ENCODE measurements at places on chromosomes 13 and 19. TPM values are rescaled to one million over a fixed set of nuclear protein-coding genes. Genes with fewer than 3 reads are reported as not detected.

The ZNF486 gene
- total RNA-seq, result 0.18 TPM

The NLRP4 gene
- total RNA-seq, result not detected

GRCh38 chr19:43721469-43722048 lies 5.7 kb downstream of the IRGC start:
- no peak for DNase-seq

DNA sequence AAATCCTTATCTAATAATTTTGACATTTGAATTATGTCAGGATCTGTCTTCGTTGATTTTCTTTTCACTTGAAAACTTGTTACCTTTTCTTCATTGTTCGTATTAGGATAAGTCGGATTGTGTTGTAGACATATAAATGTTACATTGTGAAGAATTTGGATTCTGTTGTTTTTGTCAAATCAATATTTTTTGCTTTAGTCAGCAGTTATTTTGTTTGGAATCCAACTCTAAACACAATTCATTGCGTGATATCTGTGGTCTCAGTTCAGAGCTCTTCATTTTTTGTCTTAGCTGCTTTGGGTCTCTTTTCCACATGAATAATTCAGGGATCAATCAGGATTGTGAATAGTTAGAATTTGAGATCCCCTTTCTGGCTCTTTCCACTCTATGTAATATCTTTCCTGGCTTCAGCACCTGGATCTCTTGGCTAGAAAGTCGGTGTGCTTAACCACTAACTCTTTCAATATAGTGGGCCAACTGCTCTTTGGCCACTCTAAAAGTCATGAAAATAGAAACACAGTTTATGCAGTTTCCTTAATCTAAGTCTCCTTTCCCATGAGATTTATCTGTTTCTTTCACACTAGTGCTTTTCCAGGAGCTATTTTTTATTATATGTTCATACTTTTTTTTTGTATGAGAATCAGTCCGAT lies 2494.2 kb upstream of the PCDH20 start:
- DNase-seq, result no peak

GRCh38 chr19:35641515-35642151 lies at the start of gene ETV2:
ETV2 (plus strand) TSS chr19:35641745; CDS start chr19:35642461, 716 bp downstream.
- no peak for DNase-seq

DNA sequence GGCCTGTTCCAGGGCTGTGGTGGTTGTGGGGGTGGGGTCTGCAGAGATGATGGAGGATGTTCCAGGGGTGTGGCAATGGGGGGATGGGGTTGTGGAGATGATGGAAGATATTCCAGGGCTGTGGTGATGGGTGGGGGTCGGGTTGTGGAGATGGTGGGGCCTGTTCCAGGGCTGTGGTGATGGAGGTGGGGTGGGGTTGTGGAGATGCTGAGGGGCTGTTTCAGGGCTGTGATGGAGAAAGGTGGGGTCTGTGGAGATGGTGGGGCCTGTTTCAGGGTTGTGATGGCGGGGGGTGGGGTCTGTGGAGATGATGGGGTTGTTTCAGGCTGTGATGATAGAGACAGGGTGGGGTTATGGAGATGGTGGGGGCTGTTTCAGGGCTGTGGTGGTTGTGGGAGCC lies 62.0 kb downstream of the TEX29 start:
- no peak for DNase-seq

- DNase-seq, result no peak
Measured at GRCh38 chr19:5916181-5916708, 2.2 kb downstream of the CAPS start.

DNA sequence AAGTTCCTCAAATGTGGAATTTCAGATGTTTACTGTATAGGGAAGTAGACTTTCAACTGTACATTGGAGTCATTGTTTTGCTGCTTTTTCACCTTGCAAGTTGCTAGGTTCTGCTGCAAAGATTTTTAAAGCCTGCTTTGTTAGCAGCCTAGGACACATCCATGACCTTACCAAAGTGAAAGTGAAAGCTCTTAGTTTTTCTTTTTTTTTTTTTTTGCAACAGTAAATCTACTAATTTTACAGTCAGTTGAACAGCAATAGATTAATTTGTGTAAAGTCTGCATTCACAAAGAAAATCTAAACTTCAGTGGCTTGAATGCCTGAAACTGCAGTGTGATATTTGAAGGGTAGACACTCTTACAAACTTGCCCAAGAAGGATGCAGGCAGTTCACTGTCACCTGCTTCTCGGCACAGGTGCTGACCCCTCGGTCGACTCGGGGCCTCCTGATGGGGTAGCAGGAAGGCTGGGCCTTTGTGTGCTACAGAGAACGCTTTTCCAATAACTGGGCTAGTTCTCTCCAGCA lies 5.0 kb upstream of the MTIF3 start:
- DNase-seq, result no peak

The GJA3 gene
- not detected for total RNA-seq

The CEACAM19 gene
- 9.0 TPM for total RNA-seq

- DNase-seq, result no peak
Measured at GRCh38 chr19:38911388-38912001, 491 bp downstream of the CCER2 start.

DNA sequence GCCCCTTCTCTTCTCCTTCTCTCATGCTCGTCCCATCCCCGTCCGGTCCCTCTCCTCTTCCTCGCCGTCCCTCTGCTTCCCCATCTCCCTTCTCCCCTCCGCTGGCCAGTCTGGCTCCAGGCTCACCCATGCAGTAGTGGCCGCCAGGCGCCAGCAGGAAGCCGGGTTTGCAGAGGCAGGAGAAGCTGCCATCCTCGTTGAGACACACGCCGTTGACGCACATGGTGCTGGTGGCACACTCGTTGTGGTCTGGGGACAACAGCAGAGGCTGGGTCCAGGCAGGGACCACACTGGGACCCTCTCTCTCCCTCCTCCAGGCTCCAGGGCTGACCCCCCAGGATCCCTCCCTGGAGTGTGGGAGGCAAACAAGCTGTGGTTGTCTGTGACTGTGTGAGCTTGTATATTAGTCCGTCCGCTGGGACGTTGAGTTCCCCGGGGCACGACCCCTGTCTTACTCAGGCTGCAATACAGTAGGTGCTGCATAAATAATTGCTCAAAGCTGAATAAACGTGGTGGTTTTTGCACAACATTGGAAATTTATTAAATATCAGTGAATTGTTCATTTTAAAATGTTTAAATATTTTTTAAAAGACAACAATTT lies 16.4 kb downstream of the FBN3 start:
- no peak for DNase-seq

The SPTBN4 gene
- 0.98 TPM for total RNA-seq

DNA sequence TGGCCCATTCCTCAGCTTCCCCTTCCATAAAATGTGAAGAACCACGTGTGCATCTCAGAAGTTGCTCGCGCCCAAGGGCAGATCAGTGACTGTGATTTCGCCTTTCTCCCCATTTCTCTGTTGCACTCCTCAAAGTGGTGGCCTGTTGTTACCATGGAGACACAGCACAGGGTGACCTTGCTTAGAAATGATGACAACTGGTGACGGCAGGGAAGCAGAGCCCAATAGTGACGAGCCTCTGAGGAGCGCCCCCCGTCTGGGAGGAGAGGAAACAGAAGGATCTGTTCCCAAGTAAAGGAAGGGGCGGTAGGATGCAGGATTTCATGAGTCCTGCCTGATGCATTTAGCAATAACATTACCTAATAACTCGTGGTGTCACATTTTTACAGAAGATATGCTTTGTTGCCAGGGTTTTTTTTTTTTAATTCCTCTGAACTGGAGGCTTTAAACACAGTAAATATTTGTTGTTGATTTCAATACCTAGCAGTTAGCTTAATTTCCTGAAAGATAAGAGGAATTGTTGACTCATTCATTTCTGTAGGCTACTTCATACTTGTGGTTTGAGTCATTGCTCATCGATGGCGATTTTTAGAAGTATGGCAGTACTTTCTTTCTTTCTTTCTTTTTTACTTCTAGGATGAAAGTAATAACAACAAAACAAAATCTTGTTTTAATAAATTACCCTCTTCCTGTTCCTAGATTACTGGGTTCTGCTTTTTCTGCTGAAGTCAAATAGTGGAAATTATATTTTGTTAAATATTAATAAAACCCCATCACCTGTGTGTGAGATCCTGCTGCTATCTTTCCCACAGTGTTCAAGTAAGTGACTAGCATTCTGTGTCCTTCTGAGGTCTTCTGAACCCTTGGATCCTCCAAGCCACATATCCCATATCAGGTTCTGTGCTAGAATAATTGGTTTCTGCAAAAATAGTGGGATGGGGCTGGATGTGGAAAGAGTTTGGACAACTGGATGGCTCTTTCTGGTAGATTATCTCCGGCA lies 36.0 kb downstream of the MBNL2 start:
- peak; percentile 62 for DNase-seq

GRCh38 chr13:95247171-95247570 lies 54.1 kb downstream of the ABCC4 start:
- no peak for DNase-seq

DNA sequence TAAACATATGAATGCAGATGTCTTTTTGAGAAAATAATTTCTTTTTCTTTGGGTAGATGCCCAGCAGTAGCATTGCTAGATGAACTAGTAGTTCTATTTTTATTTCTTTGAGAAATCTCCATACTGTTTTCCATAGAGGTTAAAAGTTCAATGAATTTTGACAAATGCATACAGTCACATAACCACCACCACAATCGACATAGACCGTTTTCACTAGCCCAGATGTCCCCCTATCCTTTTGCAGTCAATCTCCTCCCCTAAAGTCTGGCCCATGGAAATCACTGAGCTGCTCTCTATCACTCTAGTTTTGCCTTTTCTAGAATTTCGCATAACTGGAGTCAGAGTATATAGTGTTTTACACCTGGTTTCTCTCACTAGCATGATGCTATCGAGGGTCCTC lies 10.8 kb downstream of the FAM216B start:
- no peak for DNase-seq

- DNase-seq, result peak; percentile 67
Measured at GRCh38 chr19:58476498-58477015, 405 bp downstream of the ZNF446 start.

Measured in right lobe of liver (tissue), 6 donors.